Camera-type eye (tissue), 1 donor: ENCODE measurements at places on chromosomes 1 and 21. TPM values are rescaled to one million over a fixed set of nuclear protein-coding genes. Genes with fewer than 3 reads are reported as not detected.

Gene LUZP1
- 26.1 TPM for total RNA-seq

Gene AHCYL1
- 66.0 TPM for total RNA-seq

Gene CFHR5
- not detected for total RNA-seq

Gene TTC39A
- 5.2 TPM for total RNA-seq

Gene FCRL6
- 0.16 TPM for total RNA-seq

Gene GUCA2B
- not detected for total RNA-seq
